ENCODE measurements at places on chromosomes 1 and 21. TPM values are rescaled to one million over a fixed set of nuclear protein-coding genes. Genes with fewer than 3 reads are reported as not detected.

GRCh38 chr1:53073287-53073686 lies 11.3 kb downstream of the PODN start:
- no peak for DNase-seq

DNA sequence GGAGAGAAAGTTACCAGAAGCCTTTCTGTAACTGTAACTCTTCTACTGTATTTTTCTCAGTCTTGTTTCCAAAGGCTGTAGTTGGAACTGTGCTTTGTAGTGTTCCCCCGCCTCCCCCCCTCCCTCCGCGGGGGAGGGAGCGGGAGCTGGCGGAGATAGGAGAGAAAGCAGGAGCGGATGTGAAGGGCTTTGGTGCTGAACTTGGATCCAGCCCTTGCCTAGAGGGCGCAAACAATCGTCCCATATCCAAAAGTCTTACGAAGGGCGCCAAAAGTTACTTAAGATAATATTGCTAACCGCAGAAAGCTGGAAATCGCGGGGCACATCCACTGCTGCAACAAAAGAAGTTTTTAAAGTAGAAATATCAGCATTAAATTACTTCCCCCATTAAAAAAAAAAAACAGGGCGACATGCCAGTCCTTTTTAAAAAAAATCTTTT lies 2.4 kb upstream of the NFIA start:
- peak; percentile 98 for DNase-seq

GRCh38 chr1:245084551-245084950 lies 70.2 kb upstream of the KIF26B start:
- no peak for DNase-seq

DNA sequence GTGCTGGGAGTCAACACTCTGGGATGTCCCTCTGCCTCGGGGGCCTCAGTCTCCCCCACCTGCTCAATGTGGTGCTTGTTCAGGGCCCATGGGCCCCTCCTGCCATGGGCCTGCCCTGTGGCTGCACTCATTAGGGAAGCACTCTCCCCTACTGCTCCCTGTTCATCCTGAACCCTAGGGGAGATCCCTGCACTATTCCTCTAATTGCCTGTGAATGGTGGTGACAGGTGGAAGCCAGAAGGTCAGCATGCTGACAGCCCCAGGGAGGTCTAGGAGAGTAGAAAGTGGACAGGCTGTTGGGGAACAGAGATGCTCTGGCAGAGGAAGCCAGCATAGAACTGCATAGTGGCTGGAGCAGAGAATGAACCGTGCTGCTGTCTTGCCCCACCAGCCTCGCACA lies 217.6 kb downstream of the TRABD2B start:
- DNase-seq = no peak

Gene KLHL17
- 5.0 TPM for total RNA-seq

GRCh38 chr21:25568246-25568645 lies 39.0 kb downstream of the MRPL39 start:
- peak; percentile 67 for DNase-seq
